ENCODE measurements at places on chromosomes 6 and 20.

GRCh38 chr6:84522135-84522549 is 242.3 kb downstream of the TBX18 start:
- no peak for DNase-seq

DNA sequence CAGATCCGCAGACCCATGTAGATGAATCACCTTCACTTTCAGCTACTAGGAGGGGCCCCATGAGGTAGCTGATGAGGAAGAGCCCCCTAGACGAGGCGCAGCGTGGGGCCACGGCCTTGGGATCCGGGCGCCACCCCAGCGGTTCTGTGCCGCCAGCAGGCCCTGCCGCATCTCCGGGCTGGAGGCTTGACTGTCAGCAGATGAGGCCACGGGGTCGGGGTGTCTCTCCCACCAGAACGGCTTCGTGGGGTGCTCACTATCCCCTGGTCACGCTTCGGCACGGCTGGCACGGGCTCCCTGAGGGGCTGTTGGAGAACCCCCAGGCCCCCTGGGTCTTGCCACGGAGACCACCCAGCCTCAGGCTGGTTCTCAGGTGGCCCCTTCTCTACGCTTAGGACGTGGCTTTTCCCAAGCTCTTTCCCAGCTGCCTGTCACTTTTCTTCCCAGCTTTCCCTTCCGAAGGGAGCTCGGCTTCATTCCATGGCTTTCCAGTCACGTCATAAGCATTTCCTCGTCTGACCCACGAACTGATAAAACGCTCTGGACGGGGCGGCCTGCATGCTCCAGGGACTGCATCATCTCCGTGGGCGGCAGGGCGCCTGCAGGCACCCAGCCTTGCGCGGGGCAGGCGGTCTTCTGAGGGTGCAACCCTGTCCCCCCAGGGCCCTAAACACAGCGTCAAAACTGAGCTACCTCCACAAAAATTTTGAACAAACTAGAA is 85.9 kb downstream of the THBS2 start:
- DNase-seq: no peak

- no peak for DNase-seq
These were observed 21.5 kb upstream of the BPIFB1 start for GRCh38 chr20:33261465-33261864.

- DNase-seq: no peak
These were observed 13.6 kb upstream of the IBTK start for GRCh38 chr6:82260997-82261732.

DNA sequence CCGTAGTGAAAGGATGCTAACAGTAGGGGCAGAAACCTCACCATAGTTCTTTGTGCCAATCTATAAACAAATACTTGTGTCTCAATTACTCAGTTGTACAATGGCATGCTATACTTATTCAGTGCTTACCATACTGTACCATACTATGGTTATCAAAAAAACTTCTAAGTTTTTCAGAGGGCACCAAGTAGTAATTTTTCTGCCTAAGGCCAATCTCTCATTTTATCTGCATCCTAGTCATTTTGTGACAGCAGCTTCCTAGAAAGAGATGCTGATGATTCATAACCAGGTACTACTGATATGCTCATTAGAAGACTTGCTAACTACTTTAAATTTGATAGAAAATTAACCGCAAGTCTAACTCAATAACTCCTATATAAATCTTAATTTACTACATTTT is 42.9 kb downstream of the TMEM244 start:
- no peak for DNase-seq
